ENCODE measurements at places on chromosomes 2 and 18.

GRCh38 chr18:8351161-8351560 lies 258.1 kb upstream of the RAB12 start:
- DNase-seq = no peak

DNA sequence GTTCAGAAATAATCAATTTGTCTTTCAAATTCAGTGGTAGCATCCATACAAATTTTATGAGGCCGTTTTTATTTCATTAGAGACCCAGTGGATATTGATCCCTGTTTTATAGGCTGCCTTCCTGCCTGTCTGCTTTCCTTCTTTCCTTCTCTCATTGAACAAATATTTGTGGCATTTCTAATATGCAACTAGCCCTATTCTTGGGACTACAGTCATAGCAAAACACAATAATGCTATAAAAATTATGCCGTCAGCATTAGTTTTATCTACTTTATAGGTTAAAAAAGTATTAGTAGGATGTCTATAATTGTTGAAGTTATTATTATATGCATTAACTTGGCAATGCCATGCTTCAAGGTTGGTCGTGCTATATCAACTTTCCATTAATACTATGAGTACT lies 2037.8 kb upstream of the LRRTM1 start:
- no peak for DNase-seq

GRCh38 chr2:209682646-209683045 lies 89.0 kb upstream of the UNC80 start:
- DNase-seq = no peak

DNA sequence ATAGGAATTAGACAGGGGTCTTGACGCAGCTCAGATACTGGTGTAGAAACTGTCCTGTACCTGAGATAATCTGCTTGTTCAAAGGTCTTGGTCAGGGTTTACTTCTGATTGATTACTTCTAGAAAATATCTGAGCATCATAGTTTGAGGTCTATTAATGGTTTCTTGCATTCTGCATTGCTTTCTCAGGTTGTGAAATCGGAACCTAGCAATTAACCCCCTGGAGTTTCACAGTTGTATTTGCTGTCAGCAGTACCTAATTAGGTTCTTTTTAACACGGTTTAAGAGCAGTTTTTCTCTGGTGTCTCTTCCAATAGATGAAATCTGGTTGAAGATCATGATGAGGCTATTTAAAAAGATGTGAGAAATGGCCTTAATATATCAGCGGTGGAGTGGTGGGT lies 428.6 kb upstream of the SYT4 start:
- no peak for DNase-seq

DNA sequence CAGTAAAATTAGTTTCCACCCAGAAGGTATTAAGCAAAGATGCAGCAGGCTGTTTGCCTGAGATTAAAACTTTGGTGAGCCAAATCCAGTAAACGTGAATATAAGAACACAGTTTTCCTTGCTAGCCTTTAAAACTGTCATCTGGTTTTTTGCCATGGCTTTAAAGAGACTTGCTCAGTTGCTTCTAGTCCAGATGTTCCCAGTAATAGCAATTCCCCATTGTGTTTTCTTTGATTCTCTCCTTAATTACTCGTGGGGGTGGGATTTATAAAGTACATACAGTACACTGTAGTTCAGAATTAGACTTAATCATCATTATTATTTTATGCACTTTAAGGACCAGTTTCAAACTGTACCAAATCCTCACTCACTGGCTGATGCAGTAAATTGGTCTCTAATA lies 303.5 kb upstream of the ZNF804A start:
- no peak for DNase-seq

GRCh38 chr18:51337406-51337805 lies 139.9 kb upstream of the MEX3C start:
- no peak for DNase-seq

GRCh38 chr2:202133200-202133908 lies 60.3 kb downstream of the KIAA2012 start:
- no peak for DNase-seq

Measured in T-helper 1 cell (primary cell).